NCI-H524 treated with DMSO at 0.1 percent for 48 hours (cell line): ENCODE measurements at places on chromosomes 7 and 10.

DNA sequence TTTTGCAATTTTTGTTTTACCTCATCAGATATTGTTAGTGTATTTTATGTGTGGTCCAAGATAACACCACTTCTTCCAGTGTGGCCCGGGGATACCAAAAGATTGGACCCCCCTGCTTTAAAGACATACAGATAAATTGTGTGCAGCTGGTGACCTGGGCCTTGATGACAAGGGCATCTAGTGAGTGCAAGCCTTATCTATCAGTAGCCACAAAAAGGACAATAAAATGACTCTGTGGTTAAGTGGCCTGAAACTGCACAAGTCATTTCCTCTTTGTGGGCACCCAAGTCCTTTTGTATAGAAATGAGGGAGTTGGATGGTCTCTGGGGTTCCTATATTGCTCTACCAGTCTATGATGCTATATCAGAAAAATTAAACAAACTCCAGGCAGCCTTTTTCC is 98.1 kb downstream of the PARD3 start:
- no peak for DNase-seq

DNA sequence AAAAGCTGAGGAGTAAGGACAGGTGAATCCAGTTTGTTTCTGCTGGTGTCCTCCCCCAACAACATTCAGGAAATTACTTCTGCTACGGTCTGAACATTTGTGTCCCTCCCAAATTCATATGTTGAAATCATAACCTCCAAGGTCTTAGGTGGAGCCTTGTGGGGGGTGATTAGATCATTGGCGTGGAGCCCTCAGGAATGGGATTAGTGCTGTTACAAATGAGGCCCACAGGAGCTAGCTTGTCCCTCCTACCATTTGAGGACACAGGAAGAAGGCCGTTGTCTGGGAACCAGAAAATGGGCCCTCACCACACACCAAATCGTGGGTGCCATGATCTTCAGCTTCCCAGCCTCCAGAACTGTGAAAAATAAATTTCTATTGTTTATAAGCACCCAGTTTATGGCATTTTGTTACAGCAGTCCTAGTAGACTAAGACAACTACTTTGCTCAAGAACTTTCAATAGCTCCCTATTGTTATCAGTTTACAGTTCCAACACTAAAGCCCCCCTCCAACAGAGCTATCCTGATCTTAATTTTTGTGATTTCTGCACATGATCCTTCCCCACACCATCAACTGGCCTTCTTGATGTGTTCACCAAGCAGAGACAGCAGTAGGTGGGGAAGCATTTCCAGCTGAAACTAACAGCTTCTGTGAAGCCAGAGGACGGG is 2.1 kb upstream of the LRMDA start:
- DNase-seq, result no peak

- DNase-seq, result no peak
These were observed 29.9 kb downstream of the UMAD1 start for GRCh38 chr7:7670490-7670889.

- DNase-seq, result no peak
These were observed at the start of gene TMEM254 for GRCh38 chr10:80078448-80079311. TMEM254 (plus strand) TSS chr10:80078665; CDS start chr10:80078700, 35 bp downstream.

DNA sequence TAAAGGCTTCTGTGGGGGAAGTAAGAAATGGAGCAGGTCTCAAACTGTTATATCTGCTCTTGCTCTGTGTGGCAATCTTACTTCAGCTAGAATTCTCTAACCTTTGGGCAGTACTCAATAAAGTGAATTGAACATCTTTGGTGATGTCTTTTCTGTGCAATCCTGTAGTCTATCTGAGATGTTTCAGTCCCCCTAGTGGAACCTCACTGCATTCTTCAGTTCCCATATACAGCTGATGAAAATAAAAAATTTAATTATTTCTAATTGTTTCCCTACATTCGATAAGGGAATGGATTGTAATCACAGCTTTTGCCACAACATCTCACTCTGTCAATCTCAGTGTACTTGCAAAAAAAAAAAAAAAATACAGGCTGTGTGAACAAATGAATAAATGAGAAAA is 522.6 kb downstream of the DNAJB9 start:
- no peak for DNase-seq

- no peak for DNase-seq
These were observed 41.4 kb downstream of the STAM start for GRCh38 chr10:17685233-17685840.
